Kidney tubule cell (primary cell): ENCODE measurements at places on chromosomes 1 and 21.

GRCh38 chr21:27564684-27565301 is 597.9 kb upstream of the ADAMTS5 start:
- DNase-seq = peak; percentile 74

GRCh38 chr1:24015221-24016210 is 35.4 kb upstream of the SRSF10 start:
- DNase-seq = no peak

DNA sequence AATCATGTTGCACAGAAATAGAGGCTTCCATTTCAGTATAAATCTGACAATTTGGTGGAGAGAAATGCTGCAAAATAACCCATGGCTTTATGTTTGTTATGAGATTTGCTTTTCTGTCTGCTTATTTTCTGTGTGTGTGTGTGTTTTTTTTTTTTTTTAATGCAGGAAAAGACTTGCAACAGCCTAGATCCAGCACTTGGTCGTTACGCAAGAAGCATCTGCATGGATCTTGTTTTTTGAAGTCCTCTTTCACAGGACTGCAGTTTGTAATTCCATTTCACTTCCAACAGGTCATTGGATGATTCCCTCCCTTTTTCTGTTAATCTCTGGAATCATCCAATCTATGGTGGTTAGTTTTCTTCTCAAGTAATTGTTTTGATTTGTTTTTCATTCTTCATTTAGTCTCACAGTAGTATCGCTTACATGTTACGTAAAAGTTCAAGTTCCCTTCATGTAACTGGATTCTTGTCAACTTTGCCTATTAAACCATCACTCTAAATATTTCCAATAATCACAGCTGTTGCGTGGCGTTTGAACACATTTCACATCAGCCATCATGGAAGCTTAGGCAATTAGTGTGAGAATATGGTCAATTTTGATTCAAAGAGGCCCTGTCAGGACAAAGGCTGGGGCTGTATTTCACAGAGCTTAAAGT is 312.9 kb downstream of the NFIA start:
- no peak for DNase-seq

DNA sequence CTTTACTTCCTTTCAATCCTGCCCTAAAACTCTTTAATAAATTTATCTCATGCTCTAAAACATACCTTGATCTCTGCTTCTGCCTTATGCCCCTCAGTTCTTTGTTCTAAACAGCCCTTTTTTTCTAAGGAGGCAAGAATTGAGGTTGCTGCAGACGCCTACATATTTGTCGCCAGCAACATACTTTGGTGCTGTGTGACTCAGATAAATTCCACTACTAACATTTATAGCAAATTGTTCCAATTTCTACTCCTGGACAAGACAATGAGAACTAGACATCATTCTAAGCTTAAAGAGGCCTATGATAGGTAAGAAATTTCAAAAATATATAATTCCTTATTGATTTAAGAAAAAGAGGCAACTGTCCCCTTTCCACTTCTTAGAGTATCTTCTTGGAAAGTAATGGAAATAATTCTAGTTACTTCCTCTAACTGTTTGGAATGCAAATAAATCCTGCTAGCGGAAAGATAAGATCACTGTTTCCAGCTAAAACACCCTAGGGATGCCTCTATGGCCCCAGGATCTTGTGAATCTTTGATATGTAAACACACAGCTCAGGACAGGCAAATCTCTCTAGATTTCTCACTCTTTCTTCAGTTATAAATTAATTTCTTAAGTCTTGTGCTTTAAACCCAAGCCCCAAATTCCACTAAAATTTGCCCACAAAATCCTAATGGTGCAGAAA is 869.1 kb downstream of the KCNT2 start:
- no peak for DNase-seq

DNA sequence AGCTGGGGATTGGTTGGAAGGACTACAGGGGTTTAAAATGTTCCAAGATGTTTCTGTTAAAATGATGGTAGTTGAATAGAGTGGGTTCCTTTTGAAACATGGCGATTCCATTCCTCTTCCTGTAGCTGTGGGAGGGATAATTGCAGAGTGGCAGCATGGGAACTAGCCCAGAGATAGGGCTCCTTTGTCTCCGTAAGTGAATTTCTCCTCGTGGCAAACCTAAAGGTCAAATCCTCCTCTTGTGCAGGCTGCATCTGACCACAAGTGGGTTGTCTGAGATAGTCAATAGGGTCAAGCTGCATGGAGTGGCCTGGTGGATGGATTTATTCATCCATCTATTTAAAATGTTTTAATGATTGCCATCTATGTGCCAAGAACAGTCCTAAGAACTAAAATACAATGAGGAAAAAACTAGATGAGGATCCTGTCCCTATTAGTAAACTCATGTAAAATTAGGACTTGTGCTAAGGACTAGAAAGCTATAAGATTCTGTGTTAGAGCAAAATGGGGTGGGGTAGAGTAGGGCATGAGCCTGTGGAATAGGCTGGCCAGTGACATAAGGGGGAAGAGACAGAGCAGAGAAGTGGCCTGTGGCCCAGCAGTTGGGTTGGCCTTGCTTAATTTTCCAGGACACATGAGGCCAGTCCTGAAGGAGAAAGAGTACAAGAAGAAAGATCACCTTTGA is 89.1 kb upstream of the IVNS1ABP start:
- no peak for DNase-seq

DNA sequence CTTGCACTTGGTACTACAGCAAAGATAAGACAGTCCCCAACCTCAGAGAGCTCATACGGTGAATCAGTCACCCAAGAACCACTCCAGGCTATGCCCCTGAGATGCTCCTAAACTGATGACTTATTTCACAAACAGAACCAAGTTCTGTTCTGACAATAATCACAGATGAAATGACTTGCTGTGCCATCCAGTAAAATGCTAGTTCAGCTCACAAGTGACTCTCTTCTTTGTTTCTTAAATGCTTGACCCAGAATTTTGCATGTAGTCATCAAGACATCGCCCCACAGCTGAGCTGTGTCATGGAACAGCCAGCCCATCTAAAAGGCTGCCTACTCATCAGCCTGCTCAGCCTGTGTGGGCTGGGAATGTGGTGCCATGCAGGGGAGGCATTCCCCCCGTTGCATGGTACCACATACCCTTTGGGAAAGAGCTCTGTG is 6.1 kb upstream of the SLC19A2 start:
- peak; percentile 50 for DNase-seq

GRCh38 chr21:14699433-14700407 is 153.6 kb upstream of the SAMSN1 start:
- peak; percentile 63 for DNase-seq

GRCh38 chr1:108814343-108815125 is 42.4 kb downstream of the AKNAD1 start:
- DNase-seq = no peak

- DNase-seq = no peak
These were observed 36.7 kb downstream of the CLCA4 start for GRCh38 chr1:86583593-86583992.

DNA sequence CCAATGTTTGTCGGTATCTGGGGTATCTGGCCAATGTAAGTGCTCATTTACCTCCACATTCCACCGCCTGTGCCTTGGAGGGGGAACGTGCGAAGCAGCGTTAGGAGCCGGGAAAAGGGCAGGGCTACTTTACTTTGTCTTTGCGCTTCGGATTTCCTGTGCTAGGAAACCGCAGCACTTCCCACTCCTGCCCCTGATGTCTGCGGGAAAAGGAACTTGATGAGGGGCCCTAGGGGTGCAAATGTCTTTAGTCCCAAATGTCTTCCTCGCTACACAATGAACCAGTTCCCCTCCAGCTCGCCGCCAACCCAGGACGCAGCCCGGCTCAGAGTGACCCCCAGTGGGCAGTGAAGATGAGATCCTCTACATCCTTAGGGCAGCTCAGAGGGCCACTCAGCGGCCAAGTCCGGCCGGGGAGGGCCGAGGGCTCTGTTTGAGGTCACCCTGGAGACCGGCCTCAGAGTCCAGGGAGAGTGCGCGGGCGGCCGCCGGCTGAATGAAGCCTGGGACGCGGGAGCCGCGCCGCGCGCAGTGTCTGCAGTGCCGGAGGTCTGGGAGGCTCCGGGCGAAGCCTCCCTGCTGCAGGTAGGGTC is at the start of gene DYNLT5:
Gene DYNLT5 (plus strand): TSS at position 460 of the 593 bp plus-strand sequence. CDS start 2,200 bp downstream, outside the sequence.
- peak; percentile 45 for DNase-seq

- peak; percentile 60 for DNase-seq
These were observed 169.8 kb downstream of the DAB1 start for GRCh38 chr1:57254022-57254421.

- DNase-seq = no peak
These were observed 4.5 kb downstream of the PEF1 start for GRCh38 chr1:31640179-31640578.

- no peak for DNase-seq
These were observed 29.3 kb upstream of the COL6A2 start for GRCh38 chr21:46068516-46069079.

- no peak for DNase-seq
These were observed 47.6 kb upstream of the ADARB1 start for GRCh38 chr21:45026826-45027225.

GRCh38 chr1:24641646-24642151 is 1.4 kb upstream of the SRRM1 start:
- peak; percentile 19 for DNase-seq

- peak; percentile 71 for DNase-seq
These were observed 108.3 kb downstream of the SIPA1L2 start for GRCh38 chr1:232521660-232522059.

DNA sequence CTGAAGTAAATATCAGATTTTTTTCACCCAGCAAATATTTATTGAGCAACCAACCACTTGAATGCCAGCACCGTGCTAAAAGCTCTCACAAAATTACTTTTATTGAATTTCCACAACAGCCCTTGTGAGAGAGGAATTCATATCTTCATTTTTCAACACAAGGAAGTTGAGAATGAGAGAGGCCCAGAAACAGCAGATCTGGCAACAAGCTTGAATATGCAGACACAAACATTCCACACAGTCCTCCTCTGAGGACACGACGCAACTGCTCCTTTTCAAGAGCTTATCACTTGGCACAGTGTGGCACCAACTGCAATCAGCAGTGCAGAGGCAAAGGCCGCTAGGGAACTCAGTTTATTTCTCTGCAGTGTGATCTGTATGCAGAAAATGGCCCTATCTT is 32.2 kb upstream of the IFNAR2 start:
- DNase-seq = no peak

GRCh38 chr1:155893389-155894142 is 17.6 kb downstream of the RIT1 start:
- peak; percentile 91 for DNase-seq

- DNase-seq = no peak
These were observed 2.2 kb downstream of the MTARC1 start for GRCh38 chr1:220788900-220789299.

DNA sequence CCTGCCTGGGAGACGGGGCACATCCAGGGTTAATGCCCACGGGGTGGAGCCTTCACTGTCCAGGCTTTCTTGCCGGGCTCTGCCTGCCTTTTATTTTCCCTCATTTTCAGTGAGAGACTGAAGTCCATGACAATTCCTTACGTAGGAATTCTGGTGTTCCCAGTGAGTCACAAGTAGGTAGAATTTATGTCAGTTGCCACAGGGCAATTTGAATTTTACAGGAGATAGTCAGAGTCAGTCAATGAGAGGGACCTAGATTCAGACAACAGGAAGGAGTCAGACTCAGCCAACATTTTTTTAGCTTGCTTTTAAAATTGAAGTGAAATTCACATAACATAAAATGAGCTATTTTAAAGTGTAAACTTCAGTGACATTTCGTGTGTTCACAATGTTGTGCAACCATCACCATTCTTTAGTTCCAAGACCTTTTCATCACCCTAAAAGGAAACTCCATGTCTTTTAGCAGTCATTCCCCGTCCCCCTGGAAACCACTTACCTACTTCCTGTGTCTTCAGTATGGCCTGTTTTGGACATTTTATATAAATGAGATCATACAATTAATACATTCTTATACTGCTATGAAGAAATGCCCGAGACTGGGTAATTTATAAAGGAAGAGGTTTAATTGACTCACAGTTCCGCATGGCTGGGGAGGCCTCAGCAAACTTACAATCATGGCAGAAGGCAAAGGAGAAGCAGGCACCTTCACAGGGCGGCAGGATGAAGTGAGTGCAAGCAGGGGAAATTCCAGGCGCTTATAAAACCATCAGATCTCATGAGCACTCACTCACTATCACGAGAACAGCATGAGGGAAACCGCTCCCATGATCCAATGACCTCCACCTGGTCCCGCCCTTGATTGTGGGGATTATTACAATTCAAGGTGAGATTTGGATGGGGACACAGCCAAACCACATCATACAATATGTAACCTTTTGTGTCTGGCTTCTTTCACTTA is 14.6 kb downstream of the AJAP1 start:
- DNase-seq = peak; percentile 88

DNA sequence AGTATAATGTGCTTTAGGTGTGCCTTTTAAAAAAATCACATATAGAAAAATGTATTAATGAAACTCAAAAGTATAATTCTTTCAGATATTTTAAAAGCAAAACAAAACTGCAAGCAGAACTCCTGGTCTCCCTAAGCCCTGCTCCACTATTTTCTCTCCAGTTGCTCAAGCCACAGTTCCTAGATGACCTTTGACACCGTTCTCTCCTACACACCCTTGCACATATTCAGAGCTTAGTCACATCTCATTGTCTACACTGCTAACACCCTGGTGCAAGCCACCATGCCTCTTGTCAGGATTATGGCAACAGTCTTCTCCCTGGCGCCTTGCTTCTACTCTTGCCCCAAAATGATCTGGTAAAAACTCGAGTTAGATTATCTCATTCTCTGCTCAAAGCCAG is 50.2 kb upstream of the ROR1 start:
- peak; percentile 35 for DNase-seq

DNA sequence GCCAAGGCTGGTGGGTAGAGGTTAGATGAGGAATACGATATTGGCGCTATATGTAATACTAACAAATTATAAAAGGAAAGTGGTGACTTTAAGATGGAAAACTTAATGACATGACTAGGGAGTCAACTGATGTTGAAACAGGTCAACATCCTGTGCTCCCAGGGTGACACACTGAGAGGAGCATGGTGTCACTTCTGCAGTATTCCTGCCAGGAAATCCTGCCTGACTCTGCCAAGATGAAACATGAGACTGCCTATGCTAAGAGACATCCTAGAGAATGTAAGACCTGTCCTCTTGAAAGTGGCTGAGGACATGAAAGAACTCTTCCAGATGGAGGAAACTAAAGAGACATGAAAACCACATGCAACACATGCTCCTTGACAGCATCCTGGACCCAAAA is 65.0 kb upstream of the KCND3 start:
- peak; percentile 1 for DNase-seq

DNA sequence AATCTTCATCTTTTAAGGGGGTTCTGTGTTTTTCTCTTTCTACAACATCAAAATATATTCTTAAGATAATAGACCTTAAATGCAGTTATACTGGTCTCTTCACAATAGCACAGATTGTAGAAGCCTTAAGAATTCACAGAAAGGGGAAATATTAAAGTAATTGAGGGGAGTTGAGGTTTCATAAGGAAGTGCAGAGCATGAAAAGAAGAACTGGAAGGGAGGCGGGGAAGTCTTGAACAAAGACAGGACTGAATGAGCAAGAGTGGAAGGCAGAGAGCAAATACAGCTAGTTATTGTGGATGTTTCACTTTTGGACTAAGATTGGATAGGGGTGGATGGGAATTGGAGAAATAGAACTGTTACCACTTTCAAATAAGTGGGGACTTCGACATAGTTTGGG is 67.7 kb downstream of the PTGER3 start:
- DNase-seq = no peak
